ENCODE measurements at places on chromosomes 6 and 20. TPM values are rescaled to one million over a fixed set of nuclear protein-coding genes. Genes with fewer than 3 reads are reported as not detected.

The SLC22A1 gene
- total RNA-seq = 0.12 TPM

The TMC2 gene
- total RNA-seq = not detected

The LPIN3 gene
- 14.6 TPM for total RNA-seq

The MYB gene
- total RNA-seq = 0.16 TPM

The SRF gene
- total RNA-seq = 59.1 TPM

The EYA2 gene
- total RNA-seq = 2.6 TPM

The KCNS1 gene
- total RNA-seq = 5.5 TPM

The RIOK1 gene
- total RNA-seq = 15.5 TPM

The BCAS1 gene
- total RNA-seq = 0.16 TPM

The ECT2L gene
- total RNA-seq = not detected

The LAMA2 gene
- total RNA-seq = 114 TPM

The EGFL8 gene
- total RNA-seq = 0.97 TPM

The JAG1 gene
- total RNA-seq = 39.9 TPM

The TENT5A gene
- total RNA-seq = 61.7 TPM

The PACSIN1 gene
- not detected for total RNA-seq

The SPATA2 gene
- 6.0 TPM for total RNA-seq

The TRIM10 gene
- total RNA-seq = not detected

The IL17F gene
- not detected for total RNA-seq

The NKAIN2 gene
- total RNA-seq = not detected

The ERVFRD-1 gene
- total RNA-seq = not detected

The MAFB gene
- total RNA-seq = 13.8 TPM

The IL17A gene
- total RNA-seq = not detected

The APOBEC2 gene
- not detected for total RNA-seq

The GRM4 gene
- not detected for total RNA-seq

The IPCEF1 gene
- 0.24 TPM for total RNA-seq

The CYP24A1 gene
- total RNA-seq = not detected

The PI3 gene
- not detected for total RNA-seq

Measured in hair follicle dermal papilla cell (primary cell).